ENCODE measurements at places on chromosomes 7 and 10.

- DNase-seq: no peak
These were observed 252.3 kb downstream of the CXCL12 start for GRCh38 chr10:44132361-44133289.

DNA sequence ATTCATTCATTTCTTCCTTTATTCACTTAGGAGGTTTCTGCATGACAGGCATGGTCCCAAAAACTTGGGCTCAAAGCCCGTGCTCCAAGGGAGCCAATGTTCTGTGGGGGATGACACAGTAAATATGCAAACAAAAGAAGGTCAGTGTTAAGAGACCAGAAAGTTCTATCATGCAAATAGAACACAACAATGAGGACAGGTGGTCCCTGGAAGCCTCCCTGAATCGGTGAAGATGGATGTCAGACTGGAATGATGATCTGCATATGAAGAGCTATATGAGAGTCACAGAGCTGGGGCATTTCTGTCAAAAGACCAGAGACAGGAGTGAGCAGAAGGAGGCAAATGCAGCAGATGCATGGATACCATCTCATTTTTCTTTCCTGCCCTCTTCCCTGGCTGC lies 129.0 kb downstream of the ABCA13 start:
- DNase-seq: no peak

DNA sequence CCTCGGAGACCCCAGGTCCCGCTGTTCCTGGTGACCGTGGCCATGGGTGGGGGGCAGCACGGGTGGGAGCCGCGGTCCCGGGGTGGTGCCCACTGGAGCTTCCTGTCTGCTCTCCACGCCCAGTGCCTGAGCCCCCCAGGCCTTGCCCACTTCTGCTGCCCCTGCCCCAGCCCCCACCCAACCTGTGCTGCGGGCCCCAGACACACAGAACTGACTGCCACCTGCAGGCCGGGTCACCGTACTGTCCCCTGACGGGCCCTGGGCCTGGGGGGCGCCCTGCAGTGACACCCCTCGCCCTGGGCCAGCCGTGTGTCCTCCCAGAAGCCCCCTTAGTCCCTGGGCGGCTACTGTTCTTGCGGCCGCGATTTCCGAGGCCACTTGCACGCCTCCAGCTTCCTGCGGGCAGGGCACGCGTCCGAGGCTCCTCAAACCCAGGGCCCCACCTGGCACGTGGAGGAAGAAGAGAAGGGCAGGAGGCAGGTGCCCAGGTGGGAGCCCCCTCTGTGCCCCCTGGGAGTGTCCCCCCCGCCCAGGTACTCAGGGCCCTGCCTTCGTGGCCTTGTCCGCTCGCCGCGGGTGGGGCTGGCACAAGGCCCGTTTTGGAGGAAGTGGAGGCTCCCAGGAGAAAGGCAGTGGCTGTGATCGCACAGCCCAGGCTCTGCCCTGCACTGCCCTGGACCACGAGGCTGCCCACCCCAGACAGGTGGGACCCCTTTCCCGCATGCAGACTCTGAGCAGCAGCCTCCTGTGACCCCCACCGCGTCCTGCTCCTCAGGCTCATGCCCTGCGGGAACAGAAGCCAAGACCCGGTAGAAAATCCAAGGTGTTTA lies 10.4 kb downstream of the TMEM184A start:
- no peak for DNase-seq

- DNase-seq: no peak
These were observed 88.4 kb downstream of the CHCHD3 start for GRCh38 chr7:132993377-132994013.

DNA sequence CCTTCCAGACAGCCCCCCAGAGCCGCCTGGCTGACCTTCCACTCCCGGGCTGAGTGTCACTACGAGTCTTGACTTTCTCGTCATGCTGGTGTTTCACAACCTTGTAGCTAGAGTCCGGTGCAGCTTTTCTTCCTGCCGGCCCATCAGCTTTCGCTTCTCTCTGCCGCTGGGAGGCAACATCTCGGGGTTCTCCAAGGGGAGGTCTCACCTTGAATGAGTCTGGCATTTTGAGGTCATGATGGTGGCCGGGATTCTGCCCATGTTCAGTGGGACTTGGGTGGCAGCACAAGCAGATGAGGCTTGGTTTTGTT lies 285.2 kb downstream of the CAMK1D start:
- no peak for DNase-seq
